ENCODE measurements at places on chromosomes 3 and 15.

- DNase-seq, result no peak
Measured at GRCh38 chr15:75697523-75697922, 15.1 kb downstream of the CSPG4 start.

GRCh38 chr15:99999282-100000070 is 266.2 kb upstream of the LYSMD4 start:
- no peak for DNase-seq

GRCh38 chr3:168973206-168973605 is 690.3 kb downstream of the MECOM start:
- DNase-seq, result no peak

DNA sequence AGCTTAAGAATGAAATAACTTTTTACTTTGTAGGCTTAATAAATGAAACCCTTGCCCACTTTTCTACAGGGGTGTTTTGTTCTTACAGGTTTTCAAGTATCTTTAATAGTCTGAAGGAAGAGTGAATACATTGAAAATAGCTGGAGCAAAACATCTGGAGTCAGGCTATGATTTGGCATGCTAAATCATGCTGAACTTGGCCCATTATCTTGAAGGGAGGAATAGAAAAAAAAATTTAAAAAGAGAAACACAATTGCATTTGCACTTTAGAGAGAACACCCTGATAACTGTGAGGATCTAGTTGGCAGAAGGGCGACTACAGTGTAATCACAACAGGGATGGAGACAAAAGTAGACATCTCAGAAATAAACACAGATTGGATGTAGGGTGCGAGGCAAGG is 1.8 kb upstream of the IQGAP1 start:
- no peak for DNase-seq

- no peak for DNase-seq
Measured at GRCh38 chr3:127628788-127629466, at the start of gene PODXL2. PODXL2 (plus strand) TSS chr3:127629185; CDS start chr3:127629220, 35 bp downstream.

DNA sequence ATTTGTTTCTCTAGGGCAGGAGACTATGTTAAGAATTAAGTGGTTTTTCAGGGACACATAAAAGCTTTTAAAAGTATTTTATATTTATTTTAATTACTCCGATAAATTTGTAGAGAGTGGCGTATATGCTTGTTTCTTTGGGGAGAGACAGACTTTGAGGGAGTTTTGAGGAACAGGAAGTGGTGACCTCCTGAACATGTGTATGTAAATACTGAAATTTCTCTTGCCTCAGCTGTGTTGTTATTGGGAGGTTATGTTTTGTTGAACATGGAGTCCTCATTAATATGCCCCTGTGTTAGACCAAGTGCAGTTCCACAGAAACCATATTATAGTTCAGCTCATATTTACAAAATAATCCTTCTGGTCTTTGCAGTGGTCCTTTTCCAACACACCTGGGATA is 41.8 kb upstream of the UTS2B start:
- no peak for DNase-seq

GRCh38 chr3:129104051-129104450 is 17.6 kb downstream of the RAB43 start:
- no peak for DNase-seq

DNA sequence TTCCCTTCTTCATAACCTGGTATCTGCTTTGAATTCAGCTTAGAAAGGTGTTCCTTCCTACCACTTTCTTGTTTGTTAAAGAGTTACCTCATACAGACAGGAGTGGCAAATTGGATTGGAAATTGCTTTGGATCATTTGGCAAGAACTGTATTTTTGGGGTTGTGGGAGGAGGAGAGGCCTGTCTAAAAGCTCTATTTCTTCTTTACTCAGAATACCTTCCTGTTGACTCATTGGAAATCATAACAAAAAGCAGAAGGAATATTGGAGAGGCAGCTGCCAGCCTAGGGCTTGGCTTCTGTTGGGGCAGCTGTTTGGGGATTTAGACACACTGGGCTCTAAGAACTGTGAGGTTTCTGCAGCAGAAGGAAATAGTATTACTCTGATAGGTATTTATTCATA is 14.2 kb downstream of the IQGAP1 start:
- no peak for DNase-seq

DNA sequence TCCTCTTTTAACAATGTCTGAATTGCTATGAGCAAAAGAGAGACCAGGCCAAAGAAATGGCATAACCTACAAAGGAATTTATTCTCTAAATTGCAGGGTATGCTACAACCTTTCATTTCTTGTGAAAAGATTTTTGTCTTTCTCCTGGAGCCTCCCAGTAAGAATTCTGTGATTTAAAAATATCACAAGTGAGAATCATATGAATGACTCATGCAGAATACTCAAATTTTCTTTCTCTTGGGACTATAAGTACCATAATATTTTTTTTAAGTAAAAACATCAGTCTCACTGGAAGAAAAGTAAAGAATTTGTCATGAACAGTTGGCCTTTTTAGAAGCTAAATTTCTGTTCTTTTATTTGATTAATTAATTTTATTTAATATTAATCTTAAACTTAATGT is 26.3 kb downstream of the SYNPR start:
- DNase-seq, result no peak

DNA sequence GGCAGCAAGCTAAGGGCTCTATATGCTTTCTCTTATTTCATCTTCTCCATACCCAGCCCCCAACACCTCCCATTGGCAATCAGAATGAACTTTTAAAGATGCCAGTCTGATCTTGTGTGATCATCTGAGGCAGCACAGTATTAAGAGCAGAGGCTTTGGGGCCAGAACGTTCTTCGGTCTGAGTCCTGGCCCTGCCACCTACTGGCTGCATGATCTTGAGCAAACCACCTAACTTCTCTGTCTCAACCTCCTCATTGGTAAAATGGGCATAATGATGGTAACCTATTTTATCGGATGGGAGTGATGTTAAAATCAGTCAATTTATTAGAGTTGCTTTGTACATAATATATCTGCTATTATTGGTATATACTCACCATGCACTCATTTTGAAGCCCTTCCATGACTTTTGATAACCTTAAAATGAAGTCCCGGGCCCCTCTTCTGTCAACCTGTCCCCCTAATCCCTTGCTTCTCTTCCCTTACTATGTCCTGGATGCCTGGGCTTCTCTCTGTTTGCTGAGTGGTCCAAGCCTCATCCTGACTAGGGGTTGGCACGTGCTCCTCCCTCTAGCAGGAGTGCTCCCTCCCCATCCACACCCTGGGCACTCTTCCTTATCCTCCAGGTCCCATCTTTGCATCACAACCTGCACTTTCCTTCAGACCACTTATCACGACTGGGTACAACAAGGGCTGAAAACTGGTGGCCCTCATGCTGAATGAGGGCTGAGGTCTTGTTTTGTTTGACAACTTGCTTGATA is 6.3 kb downstream of the EFCAB12 start:
- no peak for DNase-seq

Measured in activated CD4-positive, CD25-positive, alpha-beta regulatory T cell treated with anti-CD3 and anti-CD28 coated beads, Interleukin-2, amount 50 U/mL, for 72 hours (primary cell).